Activated CD4-positive, alpha-beta T cell treated with anti-CD3 and anti-CD28 coated beads, Interleukin-2, amount 50 U/mL, for 16 hours (primary cell): ENCODE measurements at places on chromosomes 5 and 9.

GRCh38 chr9:129309906-129310305 is 131.8 kb upstream of the IER5L start:
- no peak for DNase-seq

- no peak for DNase-seq
These were observed 28.8 kb downstream of the ADAMTSL2 start for GRCh38 chr9:133563291-133563796.

GRCh38 chr5:173556142-173557028 is 60.1 kb downstream of the BOD1 start:
- DNase-seq, result no peak

- peak; percentile 76 for DNase-seq
These were observed 6.2 kb downstream of the MAPKAP1 start for GRCh38 chr9:125700791-125701190.
